NT2/D1 (cell line): ENCODE measurements at places on chromosomes 6 and 20.

DNA sequence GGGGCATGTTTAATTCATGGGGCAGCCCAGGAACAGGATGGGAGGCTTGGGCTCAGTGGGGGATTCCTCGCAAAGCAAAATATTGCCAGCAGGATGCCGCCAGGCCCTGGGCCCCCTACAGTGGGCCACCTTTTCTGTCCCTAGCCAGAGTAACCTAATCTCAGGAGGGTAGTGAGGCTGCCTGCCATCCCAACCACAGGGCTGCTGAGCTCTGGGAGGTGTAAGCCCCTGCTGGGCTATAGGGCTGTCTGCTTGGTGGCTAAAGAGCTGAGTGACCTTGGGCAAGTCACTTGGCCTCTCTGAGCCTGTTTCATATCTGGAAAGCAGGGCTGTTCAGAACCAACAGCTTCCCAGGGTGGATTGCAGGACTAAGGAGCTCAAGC lies 35.7 kb upstream of the CDH22 start:
- DNase-seq, result no peak

DNA sequence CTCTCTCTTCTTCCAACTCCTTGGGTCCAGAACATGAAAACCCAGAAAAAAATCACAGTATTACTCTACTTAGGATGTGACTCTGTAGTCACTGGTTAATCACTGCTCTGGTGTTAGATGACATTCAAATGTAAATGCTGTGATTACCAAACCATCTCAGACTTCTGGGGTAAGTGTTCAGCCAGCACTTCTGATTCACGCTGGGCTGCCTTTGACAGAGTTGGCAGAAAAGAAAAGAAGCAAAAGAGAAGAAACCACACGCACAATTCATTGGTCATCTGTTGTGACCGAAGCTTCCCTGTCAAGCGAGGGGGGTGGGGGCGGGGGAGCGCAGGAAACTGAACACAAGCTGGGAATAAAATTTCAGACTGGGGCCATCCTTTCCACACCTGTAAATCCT lies 82.7 kb downstream of the PSMG4 start:
- DNase-seq, result no peak

- no peak for DNase-seq
These were observed 3.3 kb upstream of the HDDC2 start for GRCh38 chr6:125304970-125305660.

DNA sequence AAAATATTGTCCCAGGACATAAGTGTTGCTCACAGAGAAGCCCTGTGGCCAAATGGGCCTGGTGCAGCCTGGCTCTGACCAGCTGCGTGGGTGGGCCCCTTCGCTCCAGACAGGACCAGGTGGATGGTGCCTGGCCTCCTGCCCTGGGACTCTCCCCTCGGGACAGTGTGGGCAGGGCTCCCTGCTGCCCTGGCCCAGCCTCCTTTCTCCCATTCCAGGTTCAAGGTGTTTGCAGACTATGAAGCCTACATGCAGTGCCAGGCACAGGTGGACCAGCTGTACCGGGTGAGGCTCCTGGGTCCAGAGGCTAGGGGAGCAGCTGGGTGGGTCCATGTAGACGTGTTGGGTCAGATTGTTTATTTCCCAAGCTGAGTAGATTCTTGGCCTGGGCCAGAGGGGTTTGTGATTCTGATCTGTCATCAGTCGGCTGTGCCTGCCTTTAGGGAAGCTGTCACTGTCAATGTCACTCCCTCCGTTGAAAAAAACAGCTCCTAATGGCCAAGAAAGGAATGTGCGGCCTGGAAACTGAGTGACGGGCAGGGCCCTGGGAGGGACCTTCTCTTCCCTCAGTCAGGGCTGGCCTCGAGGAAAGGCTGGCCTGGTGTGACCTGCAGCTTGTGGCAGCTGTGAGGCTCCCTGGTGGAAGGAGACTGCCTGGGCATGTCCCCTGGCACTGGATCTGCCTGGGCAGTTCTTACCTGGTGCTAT lies 47.7 kb downstream of the PYGB start:
- no peak for DNase-seq

DNA sequence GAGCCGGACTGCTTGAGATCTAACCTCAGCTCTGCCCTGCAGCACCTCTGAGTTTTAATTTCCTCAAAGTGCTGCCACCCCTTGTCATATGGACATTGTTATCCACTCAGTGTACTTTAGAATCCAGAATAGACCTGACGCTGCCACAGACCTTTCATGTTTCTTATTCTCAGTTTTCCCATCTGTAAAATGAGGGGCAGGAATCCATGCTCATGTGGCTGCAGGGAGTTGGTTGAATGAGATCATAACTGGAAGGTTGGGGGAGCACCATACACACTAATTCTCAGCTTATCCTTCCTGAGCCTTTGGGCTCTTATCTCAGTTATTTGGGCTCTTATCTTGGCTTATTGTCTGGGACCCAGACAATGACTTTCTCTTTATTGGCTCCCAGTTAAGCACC lies 2.3 kb downstream of the PABPC1L start:
- DNase-seq, result no peak

DNA sequence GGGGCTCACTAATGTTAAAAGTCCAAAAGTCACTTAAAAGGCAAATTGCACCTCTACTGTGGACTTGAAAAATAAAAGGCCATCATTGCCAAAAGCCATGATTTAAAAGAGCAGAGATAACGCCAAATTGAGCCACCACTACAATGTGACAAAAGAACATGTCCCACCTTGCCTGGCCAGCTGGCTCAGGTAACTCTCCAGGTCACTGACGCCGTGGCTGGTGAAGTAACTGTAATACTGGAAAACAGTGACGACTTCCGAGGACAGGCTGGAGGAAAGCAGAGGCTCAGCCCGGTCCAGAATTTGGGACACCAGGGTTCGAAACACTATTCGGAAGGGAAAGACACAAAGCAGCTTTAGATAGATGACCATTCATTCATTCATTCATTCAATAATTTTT lies 29.3 kb upstream of the ARMH2 start:
- no peak for DNase-seq

- peak; percentile 77 for DNase-seq
These were observed 4.9 kb downstream of the VSTM2L start for GRCh38 chr20:37907677-37908401.

DNA sequence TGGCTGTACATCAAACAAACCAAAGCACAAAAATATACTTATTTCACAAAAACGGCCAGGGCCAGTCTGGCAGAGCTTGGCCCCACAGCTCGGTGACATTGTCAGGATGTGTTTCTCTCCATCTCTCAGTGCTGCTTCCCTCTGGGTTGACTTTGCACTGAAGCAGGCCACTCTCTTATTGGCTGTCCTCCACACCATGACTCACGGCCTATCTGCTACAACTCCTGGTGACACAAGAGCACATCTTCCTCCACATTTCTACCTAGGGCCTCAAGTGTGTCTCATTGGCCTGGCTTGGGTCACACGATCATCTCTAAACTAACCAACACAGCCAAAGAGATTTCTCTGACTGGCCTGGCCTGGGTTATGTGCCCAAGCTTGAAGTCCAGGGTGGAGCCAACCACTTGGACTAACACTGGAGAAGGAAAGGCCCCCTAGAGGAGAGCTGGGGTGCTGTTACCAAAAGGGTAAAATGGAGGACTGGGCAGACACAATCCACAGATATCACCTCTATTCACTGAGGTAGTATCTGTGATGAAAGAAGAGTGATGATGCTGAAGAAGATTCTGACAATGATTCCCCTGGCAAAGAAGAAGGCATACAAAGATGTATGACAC lies 159.8 kb upstream of the TSHZ2 start:
- DNase-seq, result no peak

GRCh38 chr20:22412977-22413868 lies 171.1 kb downstream of the FOXA2 start:
- no peak for DNase-seq

- no peak for DNase-seq
These were observed 36.9 kb upstream of the ID1 start for GRCh38 chr20:31568041-31568731.

GRCh38 chr6:51778666-51779065 lies 308.7 kb downstream of the PKHD1 start:
- no peak for DNase-seq

DNA sequence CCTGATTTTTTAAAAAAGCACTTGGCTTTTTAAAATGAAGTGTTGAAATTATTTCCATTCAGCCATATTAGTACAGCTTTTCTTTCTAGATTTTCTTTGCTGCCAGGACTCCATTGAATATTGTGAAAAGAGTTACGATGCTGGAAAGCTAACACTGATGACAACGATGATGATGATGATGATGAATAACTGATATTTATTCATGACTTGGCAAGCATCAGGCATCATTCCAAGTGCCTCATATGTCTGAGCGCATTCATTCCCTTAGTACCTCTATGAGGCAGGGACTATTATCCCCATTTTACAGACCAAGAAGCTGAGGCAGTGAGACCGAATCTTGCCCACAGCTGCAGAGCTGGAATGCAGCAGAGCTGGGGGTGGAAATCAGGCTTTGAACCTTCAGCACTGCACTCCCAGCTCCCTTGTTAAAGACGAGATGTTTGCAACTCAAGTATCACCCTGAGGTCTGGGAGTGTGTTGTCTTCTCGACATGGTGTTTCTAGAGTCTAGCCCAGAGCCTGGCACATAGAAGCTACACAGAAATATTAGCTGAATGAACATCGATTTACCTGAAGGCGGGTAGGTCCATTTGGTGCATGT lies 85.5 kb upstream of the FRMD1 start:
- no peak for DNase-seq

- DNase-seq, result no peak
These were observed 9.2 kb downstream of the ITPA start for GRCh38 chr20:3218307-3218988.

- no peak for DNase-seq
These were observed 36.2 kb downstream of the SUN5 start for GRCh38 chr20:32967961-32968457.

GRCh38 chr6:16316741-16317251 lies 78.4 kb downstream of the GMPR start:
- no peak for DNase-seq

DNA sequence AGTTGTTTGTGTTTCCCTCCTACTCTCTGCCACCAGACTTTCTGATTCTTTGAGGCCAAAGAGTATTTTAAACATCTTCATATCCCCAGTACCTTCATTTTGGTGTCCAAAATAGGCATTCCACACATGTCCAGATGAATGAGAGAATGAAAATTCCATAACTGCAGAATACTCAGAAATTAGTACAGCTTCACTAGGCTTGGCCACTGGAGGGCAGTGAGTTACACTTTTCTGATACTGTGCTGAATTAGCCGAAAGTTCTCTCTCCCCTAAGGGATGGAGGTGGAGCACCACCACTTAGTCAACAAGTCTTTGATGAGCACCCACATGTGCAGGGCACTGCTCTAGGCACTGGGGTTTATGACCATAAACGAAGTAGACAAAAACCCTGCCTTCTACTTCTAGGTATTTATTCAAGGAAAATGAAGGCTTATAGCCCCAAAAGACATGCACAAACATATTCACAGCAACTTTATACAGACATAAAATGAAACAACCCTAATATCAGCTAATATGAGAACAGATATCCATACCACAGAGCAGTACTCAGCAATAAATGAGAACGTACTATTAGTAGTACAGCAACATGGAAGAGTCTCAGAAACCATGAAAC lies 46.1 kb upstream of the TMEM217 start:
- DNase-seq, result no peak

- no peak for DNase-seq
These were observed 125.9 kb upstream of the MLN start for GRCh38 chr6:33929575-33930288.

- no peak for DNase-seq
These were observed 200.9 kb downstream of the DLL1 start for GRCh38 chr6:170089963-170090362.

DNA sequence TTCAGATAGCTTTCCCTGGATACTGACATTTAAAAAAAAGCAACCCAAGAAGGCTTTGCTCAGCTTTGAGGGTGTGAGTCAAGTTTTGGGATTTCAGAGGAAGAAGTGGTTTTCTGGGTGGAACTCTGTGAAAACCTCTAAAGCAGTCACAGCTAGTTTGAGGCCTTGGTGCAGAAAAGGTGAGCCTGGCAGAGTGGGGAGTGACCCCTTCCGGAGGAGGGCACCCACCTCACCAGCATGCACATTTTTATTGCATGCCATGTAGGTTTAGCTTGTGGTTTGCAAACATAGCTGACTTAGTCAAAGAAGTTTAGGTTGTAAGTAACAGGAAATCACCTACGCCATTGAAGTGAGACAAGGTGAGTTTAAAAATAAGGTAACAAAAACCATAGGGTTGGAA lies 146.8 kb upstream of the PMEPA1 start:
- DNase-seq, result no peak

DNA sequence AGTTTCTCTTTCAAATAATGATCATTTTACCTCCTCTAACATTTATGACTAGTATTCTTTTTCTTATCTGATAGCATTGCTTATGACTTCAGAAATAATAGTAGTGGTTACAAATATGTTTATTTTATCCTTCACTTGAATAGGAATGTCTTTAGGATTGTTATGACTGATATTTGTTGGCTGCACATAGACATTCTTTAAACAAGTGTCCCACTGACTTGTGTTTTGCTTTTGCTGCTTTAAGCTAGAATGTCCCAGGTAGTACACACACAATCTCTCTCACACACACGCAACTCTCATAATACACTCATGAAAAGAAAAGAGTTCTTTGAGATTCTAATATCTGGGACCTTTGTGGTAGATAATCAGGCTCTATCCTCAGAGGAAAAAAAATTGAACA lies 21.6 kb downstream of the KIAA1586 start:
- DNase-seq, result no peak

- no peak for DNase-seq
These were observed 100.5 kb upstream of the SLC2A12 start for GRCh38 chr6:134152767-134153485.

GRCh38 chr6:17352302-17352701 lies 41.1 kb upstream of the CAP2 start:
- DNase-seq, result no peak

GRCh38 chr6:149211046-149211571 lies 106.4 kb upstream of the TAB2 start:
- no peak for DNase-seq

DNA sequence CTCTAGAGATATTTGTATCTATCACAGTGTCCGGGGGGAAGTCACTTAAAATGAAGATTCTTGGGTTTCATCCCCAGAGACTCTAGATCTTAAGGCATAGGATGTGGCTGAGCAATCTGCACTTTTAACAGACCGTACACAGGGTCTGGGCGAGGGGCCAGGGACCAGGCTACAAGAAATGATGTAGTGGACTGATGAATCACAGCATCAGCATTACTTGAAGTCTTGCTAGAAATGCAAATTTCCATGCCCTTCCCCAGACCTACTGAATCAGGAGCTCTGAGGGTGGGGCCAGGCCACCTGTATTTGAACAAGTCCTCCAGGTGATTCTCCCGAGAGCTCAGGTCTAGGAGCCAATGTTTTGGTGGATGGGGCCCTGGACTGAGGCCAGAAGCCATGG lies 168.4 kb downstream of the DOK5 start:
- no peak for DNase-seq

DNA sequence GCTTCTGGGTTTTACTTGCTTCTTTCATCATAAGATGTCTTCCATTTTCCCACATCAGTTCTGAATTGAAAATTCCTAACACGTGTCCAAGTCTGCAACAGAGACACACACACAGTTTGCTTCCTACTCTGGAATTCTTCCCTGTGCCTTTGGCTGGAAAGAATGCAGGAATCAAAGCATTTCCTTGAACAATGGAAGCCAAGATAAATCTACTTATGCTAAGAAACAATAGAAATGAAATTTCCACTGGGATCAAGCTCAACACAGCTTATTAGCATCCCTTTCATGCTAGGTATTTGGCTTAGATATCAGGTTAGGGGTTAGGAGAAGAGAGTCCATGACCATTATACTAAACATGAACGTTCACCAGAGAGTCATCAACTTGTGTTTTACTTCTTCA lies 101.1 kb upstream of the SCAF8 start:
- DNase-seq, result no peak

GRCh38 chr6:168301648-168302398 lies 17.8 kb downstream of the DACT2 start:
- no peak for DNase-seq
